ENCODE measurements at places on chromosomes 6 and 20.

DNA sequence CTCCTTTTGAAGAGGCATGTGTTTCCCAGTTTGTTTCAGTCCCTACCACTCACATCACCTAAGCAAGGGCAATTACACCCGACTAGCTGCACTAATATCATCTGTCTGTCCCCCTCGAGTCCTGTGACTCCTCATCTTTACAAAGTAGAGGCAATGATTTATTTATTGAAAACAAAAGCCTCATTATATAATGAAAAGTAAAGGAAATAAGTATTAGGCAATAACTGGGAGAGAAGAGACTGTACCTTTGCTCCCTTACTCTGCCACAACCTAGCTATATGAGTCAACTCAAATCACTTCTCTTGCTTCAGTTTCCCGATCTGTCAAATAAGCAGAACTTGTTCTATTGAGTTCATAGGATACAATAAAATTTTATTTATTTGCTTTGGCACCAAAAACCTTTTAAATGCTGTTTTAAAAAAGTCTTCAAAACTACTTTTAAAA, 38.9 kb downstream of the CSNK2A1 start:
- DNase-seq: no peak

- DNase-seq: no peak
These were observed 277.5 kb downstream of the UST start for GRCh38 chr6:149024361-149024760.

- DNase-seq: no peak
These were observed 17.8 kb downstream of the RAB44 start for GRCh38 chr6:36715469-36715868.

DNA sequence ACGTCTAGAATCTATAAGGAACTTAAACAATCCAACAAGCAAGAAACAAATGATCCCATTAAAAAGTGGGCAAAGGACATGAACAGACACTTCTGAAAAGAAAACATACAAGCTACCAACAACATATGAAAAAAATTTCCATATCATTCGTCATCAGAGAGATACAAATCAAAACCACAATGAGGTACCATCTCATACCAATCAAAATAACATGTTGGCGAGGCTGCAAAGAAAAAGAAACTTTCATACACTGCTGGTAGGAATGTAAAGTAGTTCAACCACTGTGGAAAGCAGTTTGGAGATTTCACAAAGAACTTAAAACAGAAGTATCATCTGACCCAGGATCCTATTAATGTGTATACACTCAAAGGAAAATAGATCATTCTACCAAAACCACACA, 243.9 kb upstream of the RUNX2 start:
- no peak for DNase-seq

GRCh38 chr6:105821777-105822176, 264.4 kb upstream of the PRDM1 start:
- DNase-seq: no peak

DNA sequence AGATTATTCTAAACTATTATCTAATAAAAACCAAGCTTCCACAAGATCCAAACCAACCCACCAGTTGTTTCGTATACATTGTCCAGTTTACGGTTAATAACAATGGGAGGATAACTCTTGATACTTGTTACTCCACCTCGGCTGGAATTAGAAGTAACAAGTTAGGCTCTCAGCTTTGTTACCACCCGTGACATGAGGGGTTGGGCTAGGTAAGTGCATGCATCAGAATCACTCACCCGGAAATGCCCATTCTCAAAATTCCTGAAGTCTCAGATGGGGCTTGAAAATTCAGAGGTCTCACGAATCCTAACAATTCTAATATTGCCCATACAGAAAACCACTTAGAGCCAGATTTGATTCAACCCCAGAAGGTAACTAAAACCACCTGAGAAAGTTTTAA, 27.0 kb upstream of the SERPINB1 start:
- DNase-seq: no peak

DNA sequence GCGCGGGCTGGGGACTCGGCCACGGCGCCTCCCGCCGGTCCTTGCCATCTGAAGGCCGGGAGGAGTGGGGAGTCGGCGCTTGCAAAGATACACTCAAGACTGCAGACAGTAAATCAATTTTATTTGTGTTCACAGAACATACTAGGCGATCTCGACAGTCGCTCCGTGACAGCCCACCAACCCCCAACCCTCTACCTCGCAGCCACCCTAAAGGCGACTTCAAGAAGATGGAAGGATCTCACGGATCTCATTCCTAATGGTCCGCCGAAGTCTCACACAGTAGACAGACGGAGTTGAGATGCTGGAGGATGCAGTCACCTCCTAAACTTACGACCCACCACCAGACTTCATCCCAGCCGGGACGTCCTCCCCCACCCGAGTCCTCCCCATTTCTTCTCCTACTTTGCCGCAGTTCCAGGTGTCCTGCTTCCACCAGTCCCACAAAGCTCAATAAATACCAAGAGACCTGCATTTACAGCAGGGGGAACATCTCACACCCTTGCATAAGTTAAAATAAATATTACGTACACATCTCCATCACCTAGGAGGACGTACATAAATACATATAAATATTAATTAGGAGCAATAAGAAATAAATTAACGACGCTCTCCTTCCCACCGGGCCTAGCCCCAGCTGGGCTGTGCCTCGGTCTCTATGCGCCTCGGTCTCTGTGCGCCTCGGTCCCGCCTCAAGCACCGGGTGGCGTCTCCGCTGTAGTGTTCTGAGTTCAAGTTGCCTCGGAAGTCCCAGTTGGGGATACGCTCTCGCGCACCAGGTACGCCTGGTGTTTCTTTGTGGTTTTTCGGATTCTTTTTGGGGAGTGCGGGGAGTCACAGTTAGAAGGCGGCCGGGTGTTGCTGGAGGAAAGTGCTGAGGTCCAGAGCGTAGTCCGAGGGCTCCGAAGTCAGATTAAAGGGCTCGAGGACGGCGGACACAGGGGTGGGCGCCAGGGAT, 889 bp upstream of the FLOT1 start:
- no peak for DNase-seq

- no peak for DNase-seq
These were observed 366.4 kb downstream of the BTBD9 start for GRCh38 chr6:38273325-38273724.

- no peak for DNase-seq
These were observed 2.5 kb downstream of the CCR6 start for GRCh38 chr6:167125410-167125809.

DNA sequence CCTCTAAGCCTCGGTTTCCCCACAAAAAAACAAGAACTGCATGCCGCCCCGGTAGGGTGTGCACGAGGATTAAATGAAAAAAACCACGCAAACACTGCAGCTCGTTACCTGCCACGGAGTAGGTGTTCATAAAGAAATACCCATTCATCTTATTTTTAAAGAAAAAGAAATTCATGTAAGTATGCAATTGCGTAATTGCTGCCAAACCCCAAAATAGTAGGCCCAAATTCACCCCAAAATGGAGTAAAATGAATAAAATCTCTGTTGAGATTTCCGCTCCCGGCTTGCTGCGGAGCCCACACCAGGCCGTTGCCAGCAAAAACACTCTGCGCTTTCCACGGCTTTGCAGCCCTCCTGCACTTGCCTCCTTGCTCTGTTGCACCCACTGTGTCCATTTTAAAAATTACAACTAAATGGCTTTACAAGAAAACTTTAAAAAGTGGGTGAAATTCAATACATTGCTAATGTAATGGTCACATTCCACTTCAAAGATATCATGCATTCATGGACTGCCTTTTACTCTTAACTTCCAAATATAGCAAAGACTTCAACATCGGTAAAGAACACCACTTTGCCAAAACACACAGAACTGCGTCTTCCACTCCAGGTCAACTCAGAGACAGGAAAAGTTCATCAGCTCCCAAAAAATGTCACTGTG, 125.0 kb downstream of the ZMYND8 start:
- no peak for DNase-seq

DNA sequence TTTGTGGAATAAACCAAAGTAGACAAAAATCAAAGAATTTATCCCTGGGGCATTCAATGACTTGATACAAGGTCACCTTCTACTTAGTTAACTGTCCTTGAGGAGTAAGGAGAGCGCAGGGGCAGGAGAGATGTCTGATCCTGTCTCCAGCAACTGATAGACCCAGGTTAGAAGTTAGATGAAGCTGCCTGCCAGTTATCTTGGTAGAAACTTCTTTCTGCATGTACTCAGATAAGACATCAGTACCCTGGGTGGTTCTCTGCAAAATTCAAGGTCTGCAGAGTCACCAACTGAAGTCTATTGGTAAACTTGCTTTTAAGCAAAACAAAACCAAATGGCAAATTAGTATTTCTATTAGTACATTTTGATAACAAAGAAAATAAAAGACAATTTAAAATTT, 2.7 kb downstream of the SGK1 start:
- no peak for DNase-seq

DNA sequence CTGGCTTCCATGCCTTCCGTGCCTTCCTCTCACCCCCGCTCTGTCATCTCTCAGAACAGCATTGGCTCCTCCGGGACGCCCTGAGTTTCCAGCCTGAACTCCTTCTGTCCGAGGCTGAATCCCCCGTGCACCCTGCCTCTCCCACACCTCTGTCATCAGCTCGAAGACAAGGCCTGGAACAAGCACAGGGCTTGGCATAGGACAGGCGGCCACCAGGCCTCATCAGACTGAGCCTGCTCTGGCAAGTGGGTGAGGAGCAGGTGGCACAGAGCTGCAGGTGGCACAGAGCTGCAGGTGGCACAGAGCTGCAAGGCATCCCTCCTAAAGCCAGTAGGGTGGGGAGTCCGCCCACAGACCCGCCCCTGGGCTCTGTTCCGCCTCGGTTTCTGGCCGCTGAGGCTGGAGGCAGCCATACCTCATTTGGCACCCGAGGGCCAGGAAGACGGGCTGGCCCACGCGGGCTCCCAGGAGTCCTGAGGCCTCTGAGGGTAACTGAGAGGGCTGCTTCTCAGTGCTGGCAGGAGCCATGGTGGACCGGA, 60.2 kb downstream of the EZR start:
- DNase-seq: no peak

Data from stimulated activated CD4-positive, alpha-beta T cell treated with anti-CD3 and anti-CD28 coated beads, Interleukin-1b, Interleukin-23, amount 100 ng/mL, for 1 hour (primary cell).